ENCODE measurements at places on chromosomes 5 and 9. TPM values are rescaled to one million over a fixed set of nuclear protein-coding genes. Genes with fewer than 3 reads are reported as not detected.
A peak's percentile ranks its signal among the peaks of the same experiment; 100 is the strongest.

DNA sequence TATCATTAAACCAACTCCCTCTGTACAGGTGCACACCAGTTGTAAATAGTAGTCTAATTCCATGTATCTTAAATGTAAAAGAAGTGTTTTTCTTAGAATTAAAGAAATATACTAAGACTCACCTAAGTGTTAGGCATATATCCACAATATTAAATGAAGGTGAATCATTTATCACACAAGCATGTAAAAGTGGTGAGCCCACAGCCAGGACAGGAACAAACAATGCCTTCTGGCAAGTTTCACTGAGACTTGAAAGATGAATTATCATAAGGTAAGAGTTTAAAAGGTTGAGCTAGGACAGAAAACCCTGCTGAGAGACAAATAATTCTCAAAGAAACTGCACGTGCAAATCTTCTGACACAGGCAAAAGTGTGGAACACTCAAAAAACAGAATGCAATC lies 832.5 kb downstream of the TAF11L14 start:
- H3K36me3 ChIP-seq = no peaks in the 10 kb centered on the region
- H3K27ac ChIP-seq = no peak overlapping the region
- H3K4me1 ChIP-seq = peaks cover 7% of the 10 kb centered on the region
- DNase-seq = no peak

DNA sequence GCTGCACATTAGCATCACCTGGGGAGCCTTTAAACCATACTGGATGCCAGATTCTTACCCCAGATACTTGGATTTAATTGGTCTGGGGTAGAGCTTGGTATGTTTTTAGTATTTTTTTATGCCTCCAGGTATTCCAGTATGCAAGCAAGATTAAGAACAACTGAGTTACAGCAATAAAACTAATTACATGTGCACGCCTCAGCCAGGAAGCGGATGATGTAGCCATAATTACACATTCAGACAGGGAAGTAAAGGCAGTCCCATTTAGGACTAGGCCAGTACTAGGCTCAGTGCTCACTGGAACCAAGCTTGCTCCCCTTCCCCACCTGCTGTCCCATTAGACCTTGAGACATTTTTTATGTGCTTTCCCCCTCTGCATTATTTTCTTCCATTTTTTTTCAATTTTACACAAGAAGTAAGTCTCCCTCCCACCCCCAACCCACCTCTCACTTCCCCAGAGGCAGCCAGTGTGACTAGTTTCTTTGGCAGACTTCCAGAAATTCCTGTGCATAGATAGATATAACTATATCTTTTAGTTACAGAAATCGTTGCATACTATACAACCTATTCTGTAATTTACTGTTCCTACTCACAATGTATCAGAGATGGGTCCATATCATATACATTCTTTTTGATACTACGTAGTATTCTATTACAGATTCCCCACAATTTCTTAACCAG lies 7.1 kb upstream of the GNAQ start:
- H3K27me3 ChIP-seq = peaks cover 9% of the 10 kb centered on the region
- no peak overlapping the region for H3K4me3 ChIP-seq
- DNase-seq = no peak
- H3K27ac ChIP-seq = no peak overlapping the region
- no peaks in the 10 kb centered on the region for H3K36me3 ChIP-seq

DNA sequence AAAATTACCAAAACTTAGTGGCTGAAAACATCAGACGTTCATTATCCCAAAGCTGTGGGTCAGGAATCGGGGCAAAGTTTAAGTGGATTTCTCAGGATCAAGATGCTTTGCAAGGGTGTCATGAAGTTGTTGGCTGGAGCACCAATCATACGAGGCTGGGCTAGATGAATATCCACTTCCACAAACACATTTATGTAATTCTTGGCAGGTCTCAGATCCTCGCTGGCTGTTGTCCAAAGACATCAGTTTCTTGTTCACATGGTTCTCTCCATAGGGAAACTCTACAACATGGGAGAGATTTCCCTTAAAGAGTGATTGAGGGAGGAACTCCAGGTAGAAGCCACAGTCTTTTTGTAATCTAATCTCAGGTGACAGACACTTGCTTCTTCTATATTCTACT lies 20.2 kb upstream of the CCDC192 start:
- no peaks in the 10 kb centered on the region for H3K4me1 ChIP-seq
- DNase-seq = no peak

DNA sequence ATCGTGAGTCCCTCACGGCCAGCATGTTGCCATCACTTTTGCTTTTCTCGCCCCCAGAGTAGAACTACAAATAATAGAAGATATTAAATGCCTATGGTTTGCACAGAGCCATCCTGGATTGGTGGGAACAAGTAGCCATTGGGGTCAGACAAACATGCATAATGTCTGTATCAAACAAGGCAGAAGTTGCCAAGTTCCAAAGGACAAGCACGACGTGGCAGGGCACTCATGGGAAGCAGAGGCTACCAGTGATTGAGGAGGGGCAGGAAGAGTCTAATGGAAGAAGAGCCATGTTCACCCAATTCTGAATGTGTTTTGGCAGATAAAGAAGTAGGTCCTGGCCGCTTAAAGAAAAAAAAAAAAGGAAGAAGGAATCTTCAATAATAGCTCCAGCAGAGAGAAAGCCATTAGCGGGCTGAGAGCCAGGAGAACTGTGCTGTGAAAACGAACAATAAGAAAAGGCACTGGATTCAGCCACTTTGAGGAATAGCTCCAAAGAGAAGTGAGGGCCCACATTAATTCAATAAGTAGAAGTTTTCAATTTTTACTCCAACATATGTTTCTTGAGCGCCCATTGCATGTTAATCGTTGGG lies 153.7 kb upstream of the ADCY2 start:
- no peak overlapping the region for H3K4me3 ChIP-seq
- peaks cover 8% of the 10 kb centered on the region for H3K27me3 ChIP-seq
- no peak for DNase-seq
- H3K4me1 ChIP-seq = peaks cover 14% of the 10 kb centered on the region
- no peak overlapping the region for H3K27ac ChIP-seq
- H3K36me3 ChIP-seq = no peaks in the 10 kb centered on the region

GRCh38 chr5:118008779-118009178 lies 979.6 kb downstream of the DTWD2 start:
- no peak for DNase-seq
- no peak overlapping the region for H3K27ac ChIP-seq
- no peaks in the 10 kb centered on the region for H3K36me3 ChIP-seq
- no peak overlapping the region for H3K4me3 ChIP-seq

GRCh38 chr5:15483351-15484097 lies 16.5 kb upstream of the FBXL7 start:
- H3K4me1 ChIP-seq = peaks cover 6% of the 10 kb centered on the region
- no peaks in the 10 kb centered on the region for H3K27me3 ChIP-seq
- H3K4me3 ChIP-seq = no peak overlapping the region
- DNase-seq = no peak
- H3K27ac ChIP-seq = no peak overlapping the region

GRCh38 chr5:64260756-64261155 lies 95.1 kb downstream of the RNF180 start:
- no peaks in the 10 kb centered on the region for H3K27me3 ChIP-seq
- H3K27ac ChIP-seq = no peak overlapping the region
- no peak overlapping the region for H3K4me3 ChIP-seq

DNA sequence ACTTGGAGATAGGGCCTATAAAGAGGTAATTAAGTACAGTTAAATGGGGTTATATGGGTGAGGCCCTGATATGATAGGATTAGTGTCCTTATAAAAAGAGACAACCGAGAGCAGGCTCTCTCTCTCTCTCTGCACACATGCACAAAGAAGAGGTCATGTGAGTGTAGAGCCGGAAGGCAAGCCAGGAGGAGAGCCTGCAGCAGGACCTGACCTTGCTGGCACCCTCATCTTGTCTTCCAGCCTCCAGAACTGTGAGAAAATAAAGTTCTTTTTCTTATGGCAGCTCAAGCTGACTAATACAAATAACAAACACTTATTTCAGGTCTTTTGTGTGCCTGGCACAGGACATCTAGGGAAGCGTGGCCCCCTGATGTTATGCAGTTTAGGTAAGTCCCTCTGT lies 62.1 kb downstream of the ARHGAP26 start:
- no peak overlapping the region for H3K27ac ChIP-seq
- peaks cover 23% of the 10 kb centered on the region for H3K4me1 ChIP-seq
- H3K36me3 ChIP-seq = no peaks in the 10 kb centered on the region
- H3K4me3 ChIP-seq = no peak overlapping the region
- DNase-seq = no peak
- no peaks in the 10 kb centered on the region for H3K27me3 ChIP-seq

- no peaks in the 10 kb centered on the region for H3K36me3 ChIP-seq
- no peak for DNase-seq
- no peaks in the 10 kb centered on the region for H3K4me1 ChIP-seq
- H3K27me3 ChIP-seq = peaks cover 32% of the 10 kb centered on the region
- no peak overlapping the region for H3K4me3 ChIP-seq
- no peak overlapping the region for H3K27ac ChIP-seq
Observed at GRCh38 chr9:2729721-2730120, 12.4 kb downstream of the KCNV2 start.

DNA sequence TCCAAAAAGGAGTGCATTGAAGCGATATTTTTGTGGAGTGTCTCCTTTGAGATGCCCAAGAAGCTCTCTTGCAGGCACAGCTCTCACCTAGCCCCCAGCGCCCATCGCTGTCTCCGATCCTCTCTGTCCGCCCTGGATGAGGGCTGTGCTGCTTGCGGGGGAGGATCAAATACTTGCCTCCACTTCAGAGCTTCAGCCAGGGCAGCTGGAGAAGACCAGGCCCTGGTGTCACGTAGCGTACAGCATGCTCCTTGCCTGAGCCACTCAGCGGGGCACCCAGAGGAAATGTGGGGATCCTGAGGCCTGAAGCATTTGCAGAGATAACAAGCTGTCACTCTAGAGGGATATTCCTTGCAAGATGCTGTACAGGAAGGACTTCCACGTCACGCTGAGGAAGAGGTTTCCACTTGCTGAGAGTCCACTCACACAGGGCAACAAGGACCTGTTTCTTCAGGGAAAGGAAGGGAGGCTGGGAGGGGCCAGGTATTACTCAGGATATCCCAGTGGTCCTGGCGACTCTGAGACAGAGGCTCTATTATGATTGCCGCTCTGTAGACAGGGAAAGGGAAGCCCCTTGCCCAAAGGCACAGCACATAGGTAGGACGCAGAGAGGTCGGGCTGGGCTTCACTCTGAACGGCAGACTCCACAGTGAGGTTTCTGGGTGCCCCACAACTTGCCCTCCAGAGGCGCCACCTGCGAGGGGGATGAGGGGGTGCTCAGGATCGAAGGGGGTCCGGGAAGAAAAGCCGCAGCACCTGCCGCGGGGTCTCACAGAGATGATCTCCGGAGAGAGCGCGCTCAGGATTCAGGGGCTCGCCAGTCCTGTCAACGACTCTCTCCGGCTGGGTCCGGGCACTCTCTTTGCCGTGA lies 64.0 kb downstream of the CRB2 start:
- peaks cover 11% of the 10 kb centered on the region for H3K36me3 ChIP-seq
- H3K27me3 ChIP-seq = peaks cover 10% of the 10 kb centered on the region
- no peak for DNase-seq
- H3K4me1 ChIP-seq = peaks cover 3% of the 10 kb centered on the region
- no peak overlapping the region for H3K4me3 ChIP-seq

DNA sequence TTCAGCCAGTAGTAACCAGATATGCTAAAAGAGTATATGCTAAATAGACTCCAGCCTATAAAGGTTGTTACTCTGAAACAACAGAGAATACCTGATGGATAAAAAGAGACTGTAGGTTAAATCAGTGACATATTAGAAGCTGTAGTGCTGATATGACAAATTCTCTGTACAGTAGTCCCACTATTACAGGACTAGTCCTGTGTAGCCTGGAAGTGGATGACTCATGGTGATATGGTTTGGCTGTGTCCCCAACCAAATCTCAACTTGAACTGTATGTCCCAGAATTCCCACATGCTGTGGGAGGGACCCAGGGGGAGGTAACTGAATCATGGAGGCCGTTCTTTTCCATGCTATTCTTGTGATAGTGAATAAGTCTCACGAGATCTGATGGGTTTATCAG lies 276.2 kb upstream of the POU5F2 start:
- H3K4me3 ChIP-seq = no peak overlapping the region
- no peaks in the 10 kb centered on the region for H3K27me3 ChIP-seq
- DNase-seq = no peak
- H3K27ac ChIP-seq = no peak overlapping the region
- peaks cover 33% of the 10 kb centered on the region for H3K36me3 ChIP-seq

GRCh38 chr5:31531543-31531887 lies 378 bp downstream of the DROSHA start:
- H3K4me3 ChIP-seq = peak overlapping the region; percentile 95
- H3K27me3 ChIP-seq = no peaks in the 10 kb centered on the region
- H3K36me3 ChIP-seq = peaks cover 35% of the 10 kb centered on the region
- no peak for DNase-seq
- H3K4me1 ChIP-seq = peaks cover 30% of the 10 kb centered on the region
- H3K27ac ChIP-seq = peak overlapping the region; percentile 99

The GMCL2 gene
- total RNA-seq = not detected

The OR1Q1 gene
- total RNA-seq = not detected

The SLC46A2 gene
- not detected for total RNA-seq

The PCDHGC5 gene
- 1.2 TPM for total RNA-seq

The HMHB1 gene
- total RNA-seq = not detected

The ELOVL7 gene
- 18.0 TPM for total RNA-seq

The DIPK1B gene
- 51.3 TPM for total RNA-seq
